Activated CD8-positive, alpha-beta memory T cell treated with anti-CD3 and anti-CD28 coated beads for 1 hour (primary cell): ENCODE measurements at places on chromosomes 16 and 17.

- no peak for DNase-seq
Measured at GRCh38 chr17:1956134-1956533, 69.0 kb downstream of the RTN4RL1 start.

DNA sequence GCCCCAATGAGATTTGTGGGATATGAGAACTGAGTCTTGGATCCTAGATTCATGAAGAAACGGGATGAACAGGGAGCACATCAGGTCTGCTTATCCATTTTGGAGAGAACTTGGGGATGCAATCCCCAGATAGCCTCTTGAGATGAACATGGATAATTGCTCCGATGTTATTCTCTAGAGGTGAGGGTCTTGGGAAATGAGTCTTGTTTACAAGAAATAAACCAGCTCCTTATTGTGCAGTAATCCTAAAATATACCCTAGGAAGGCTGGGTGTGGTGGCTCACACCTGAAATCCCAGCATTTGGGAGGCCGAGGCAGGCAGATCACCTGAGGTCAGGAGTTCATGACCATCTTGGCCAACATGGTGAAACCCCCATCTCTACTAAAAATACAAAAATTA is at the start of gene OR1D2:
OR1D2 (minus strand) TSS at position 101 of the 400 bp plus-strand sequence. CDS start 11,426 bp downstream, outside the sequence.
- no peak for DNase-seq

DNA sequence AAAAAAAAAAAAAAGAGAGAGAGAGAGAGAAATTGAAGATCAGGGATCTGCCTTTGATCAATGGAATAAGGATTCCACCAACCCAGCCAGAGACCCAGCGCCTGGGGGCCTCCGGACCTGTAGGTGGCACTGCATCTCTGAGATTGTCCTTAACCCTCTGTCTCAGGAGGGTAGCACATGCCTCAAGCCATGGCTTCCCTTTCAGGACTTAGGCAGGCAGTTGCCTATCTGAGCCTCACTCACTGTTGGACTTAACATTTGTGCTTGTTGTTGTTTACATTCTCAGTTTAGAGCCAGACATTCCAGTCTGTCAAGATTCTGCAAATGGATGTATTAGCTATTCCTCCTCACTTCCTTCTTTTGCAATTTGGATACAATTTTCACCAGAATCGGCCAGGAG is 5.1 kb upstream of the SCNN1B start:
- DNase-seq, result no peak

GRCh38 chr16:72173997-72174396 is 2.0 kb upstream of the PMFBP1 start:
- DNase-seq, result no peak

DNA sequence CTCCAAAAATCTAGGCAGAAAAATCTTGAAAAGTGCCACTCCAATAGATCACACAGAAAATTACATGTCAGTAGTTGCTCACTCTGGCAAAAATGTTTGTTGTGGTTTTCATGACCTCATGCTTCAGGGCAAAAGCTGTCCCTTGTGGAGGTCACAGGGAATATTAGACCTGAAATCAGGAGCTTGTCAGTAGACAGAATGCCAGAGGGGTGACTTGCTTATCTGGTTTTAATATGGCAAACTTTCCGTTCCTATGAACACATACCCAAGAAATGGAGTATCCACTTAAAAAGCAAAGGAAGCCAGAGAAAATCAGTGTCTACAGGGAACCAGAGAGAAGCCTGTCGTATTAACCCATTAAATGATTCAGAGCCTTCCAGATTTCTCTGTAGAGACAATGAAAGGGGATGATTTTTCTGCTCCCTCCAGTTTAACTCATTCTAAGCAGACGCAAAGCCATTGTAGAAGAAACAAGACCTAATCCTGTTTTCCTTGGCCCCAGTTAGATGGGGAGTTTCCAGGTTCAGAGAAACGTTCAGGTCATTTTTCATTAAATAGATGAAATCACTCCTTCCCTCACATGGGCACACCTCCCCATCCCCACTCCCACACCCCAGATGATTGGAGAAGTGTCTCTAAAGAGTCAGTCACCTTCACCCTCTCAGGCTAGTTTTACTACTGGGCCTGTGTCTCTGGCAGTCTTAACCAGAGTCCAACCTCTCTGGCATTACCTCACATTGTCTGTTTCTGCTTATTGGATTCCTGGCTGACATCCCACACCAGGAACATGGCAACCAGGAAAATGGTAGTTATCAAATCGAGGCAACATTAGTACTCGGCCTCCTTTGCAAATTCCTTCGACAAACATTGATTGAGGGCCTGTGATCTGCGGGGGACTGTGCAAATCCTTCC is 6.0 kb downstream of the SOX9 start:
- DNase-seq, result no peak

GRCh38 chr17:58669853-58670252 is 22.0 kb downstream of the TEX14 start:
- no peak for DNase-seq
